Foreskin keratinocyte (primary cell): ENCODE measurements at places on chromosomes 2 and 18. TPM values are rescaled to one million over a fixed set of nuclear protein-coding genes. Genes with fewer than 3 reads are reported as not detected.

C2orf78 gene
- not detected in 2 replicates for total RNA-seq

DNA sequence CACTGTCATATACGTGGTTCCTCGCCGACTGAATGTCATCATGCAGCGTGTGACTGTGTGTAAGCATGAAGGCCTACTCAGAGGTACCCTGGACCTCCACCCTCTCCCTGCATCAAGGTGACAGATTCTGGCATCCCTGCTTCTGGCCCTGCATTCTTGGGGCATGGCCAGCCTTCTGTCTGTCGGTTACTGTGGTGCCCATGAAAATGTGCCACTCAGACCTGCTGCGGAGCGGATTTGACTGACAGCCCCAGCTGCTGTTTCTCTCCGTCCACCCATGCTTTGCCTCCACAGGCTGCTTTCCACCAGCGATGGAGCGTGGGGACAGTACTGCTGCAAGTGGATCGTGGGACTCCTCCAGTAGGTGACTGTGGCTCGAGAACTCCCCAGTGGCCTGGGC lies 9.6 kb downstream of the TMEM177 start:
- no peak for DNase-seq

SLC38A11 gene
- not detected in 2 replicates for total RNA-seq

- no peak for DNase-seq
Measured at GRCh38 chr2:216557820-216558219, 59.2 kb downstream of the RPL37A start.

GRCh38 chr18:44732238-44732563 lies 51.5 kb downstream of the SETBP1 start:
- no peak for DNase-seq

GRCh38 chr18:48003426-48004349 lies 73.2 kb upstream of the SMAD2 start:
- no peak for DNase-seq

CRYGD gene
- not detected in 2 replicates for total RNA-seq

- DNase-seq: no peak
Measured at GRCh38 chr2:181308766-181309515, 148.2 kb upstream of the ITGA4 start.

GRCh38 chr18:54517521-54517920 lies 73.5 kb upstream of the DYNAP start:
- no peak for DNase-seq

GRCh38 chr2:186820303-186820702 lies 28.7 kb downstream of the ZSWIM2 start:
- no peak for DNase-seq
